CD4-positive, alpha-beta memory T cell (primary cell): ENCODE measurements at places on chromosomes 12 and 14. TPM values are rescaled to one million over a fixed set of nuclear protein-coding genes. Genes with fewer than 3 reads are reported as not detected.

DBX2 gene
- not detected for polyA plus RNA-seq

HOXC12 gene
- not detected for polyA plus RNA-seq

SUDS3 gene
- 14.4 TPM for polyA plus RNA-seq

ZDHHC22 gene
- not detected for polyA plus RNA-seq

CELA1 gene
- 3.7 TPM for polyA plus RNA-seq

KLHDC1 gene
- polyA plus RNA-seq = 2.0 TPM

GRCh38 chr14:87492561-87492960, 500.4 kb downstream of the GALC start:
- no peak for DNase-seq

DNA sequence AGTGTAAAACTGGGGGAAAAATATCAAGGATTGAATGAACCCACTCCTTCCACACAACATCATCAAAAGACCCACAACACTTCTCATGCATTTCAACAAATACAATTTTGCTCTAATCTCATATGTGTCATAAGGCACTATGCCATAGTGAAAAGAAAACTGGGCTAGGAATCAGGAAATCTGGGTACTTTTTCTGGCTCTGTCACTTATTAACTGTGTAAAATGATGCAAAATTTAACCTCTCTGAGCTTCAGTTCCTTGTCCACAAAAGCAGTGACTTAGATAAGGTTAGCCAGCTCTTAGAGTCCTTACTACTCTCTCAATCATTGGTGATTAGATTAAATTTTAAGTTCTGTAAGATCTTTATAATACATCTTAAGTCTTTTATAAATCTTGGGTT, 250.5 kb upstream of the SOX5 start:
- no peak for DNase-seq

- no peak for DNase-seq
Observed at GRCh38 chr14:69287098-69288010, 27.4 kb downstream of the GALNT16 start.

- no peak for DNase-seq
Observed at GRCh38 chr14:62468946-62469345, 576.3 kb downstream of the KCNH5 start.

GRCh38 chr12:7656121-7656520, 9.6 kb downstream of the APOBEC1 start:
- no peak for DNase-seq

GRCh38 chr12:6263931-6264330, 46.6 kb upstream of the PLEKHG6 start:
- DNase-seq = no peak

- no peak for DNase-seq
Observed at GRCh38 chr14:101355284-101355683, 206.0 kb upstream of the DIO3 start.

GRCh38 chr12:46571608-46572007, 199.0 kb upstream of the SLC38A2 start:
- no peak for DNase-seq

- DNase-seq = no peak
Observed at GRCh38 chr14:92607702-92608429, 94.3 kb downstream of the RIN3 start.

- DNase-seq = no peak
Observed at GRCh38 chr14:95897280-95897679, 20.6 kb downstream of the TUNAR start.

DNA sequence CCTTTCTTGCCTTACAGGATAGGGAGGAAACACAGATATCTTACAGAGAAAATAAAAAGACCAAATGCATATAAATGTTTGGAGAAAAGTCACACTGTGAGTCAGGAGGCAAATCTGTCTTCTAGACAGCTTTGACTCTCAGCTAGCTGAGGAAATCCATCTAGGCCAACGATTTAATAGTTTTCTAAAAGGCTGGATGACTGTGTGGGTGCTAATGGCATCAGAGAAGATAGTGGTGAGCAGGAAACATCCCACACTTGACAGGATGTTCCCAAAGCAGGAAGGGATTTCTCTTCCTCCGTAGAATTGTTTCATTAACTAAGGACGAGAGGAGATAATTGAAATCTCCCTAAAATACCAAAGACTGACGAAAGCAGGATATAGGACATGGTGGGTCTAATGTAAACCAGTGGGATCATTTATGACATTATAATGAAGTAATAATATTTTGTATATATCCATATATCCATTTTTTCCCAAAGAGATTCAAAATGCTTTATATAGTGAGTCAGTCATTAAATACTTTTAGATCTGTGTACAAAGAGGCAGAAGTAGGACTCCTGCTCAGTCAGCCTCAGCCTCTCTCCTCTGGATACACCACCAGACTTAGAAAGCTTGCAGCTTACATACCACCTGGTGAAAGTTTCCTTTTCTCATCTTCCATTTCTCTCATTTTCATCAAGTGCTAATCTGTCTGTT, 44.3 kb upstream of the PSMA6 start:
- no peak for DNase-seq

GRCh38 chr14:100241279-100241678, 2.3 kb downstream of the YY1 start:
- no peak for DNase-seq

GRCh38 chr12:38934686-38935085, 29.3 kb upstream of the CPNE8 start:
- no peak for DNase-seq

GRCh38 chr12:103696101-103696500, 109.0 kb downstream of the STAB2 start:
- no peak for DNase-seq

DNA sequence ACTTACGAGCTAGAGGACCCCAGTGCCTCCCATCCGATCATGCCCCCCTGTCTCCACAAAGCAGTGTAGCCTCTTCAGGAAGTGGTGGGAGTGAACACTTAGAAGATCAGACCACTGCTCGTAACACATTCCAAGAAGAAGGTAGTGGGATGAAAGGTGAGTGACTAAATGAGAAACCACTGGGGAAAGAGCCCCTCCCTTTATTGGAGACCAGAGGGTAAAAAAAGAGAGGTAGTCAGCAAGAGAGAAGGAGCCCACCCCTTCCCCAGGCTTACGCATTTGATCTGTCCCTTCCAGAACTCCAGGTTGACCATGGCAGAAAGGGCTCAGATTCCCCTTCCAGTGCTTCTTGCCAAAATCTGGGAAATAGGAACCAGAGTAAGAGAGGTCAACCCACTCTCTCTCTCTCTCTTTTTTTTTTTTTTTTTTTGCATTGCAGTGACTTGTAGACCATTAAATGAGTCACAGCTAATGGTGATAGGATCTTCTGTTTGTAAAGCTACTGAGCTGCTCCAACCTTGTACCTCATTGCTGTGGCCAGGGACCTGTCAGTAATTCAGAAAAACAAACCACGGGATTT, 165.4 kb downstream of the GCH1 start:
- DNase-seq = no peak

DNA sequence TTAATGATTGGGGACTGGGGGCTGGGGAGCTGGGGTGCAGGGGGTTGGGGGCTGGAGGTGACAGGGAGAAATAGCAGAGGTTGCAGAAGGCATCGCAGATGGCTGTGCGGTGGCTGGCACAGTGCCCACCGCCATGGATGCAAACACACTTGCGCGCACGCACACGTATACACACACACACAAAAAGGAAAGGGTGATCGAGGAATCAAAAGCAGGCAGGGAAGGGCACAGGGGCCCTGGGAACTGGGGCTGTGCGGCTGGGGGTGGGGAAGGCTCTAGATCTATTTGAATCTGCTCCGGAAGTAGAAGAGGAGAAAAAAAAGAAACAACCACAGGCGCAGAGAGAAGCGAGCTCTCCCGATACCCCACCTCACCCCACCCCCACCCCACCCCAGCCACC, 39.4 kb downstream of the ZFHX2 start:
- no peak for DNase-seq

DNA sequence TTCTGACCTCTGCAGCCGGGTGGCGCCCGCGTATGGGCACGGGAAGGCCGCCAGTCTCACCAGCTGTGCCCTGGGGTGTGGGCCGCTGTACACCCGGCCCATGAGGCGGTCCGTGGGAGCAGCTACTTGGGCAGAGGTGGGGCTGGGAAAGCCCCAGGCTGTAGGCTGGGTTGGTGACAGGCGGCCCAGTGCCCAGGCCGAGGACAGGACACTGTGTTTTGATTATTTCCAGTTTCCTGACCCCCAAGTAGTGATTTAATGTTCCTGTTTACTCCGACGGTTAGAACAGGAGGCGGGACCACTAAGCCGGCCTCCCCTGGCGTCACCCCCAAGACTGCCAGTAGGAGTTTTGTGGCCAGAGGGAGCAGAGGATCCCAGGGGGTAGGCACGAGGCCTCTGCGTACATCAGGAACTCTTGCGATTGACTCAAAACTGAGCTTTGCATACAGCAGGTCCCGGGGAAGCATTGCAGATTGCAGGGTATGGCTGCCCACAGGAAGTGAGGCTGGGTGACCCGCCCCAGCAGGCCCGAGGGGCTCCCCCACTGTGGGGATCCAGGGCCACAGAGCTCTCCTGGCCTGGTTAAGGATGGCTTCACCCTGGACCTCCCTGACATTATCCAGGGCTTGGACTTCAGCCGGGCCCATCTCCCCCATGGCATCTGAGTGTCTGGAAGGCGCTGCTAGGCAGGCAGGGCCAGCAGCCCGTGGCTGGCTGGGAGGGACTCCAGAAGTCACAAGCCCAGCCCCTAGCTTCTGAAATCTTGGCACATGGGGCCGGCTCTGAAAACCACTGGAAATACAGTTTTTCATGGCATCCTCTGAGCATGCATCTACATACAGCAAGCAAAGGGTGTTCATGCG, 42.5 kb upstream of the DIO3 start:
- DNase-seq = no peak

DNA sequence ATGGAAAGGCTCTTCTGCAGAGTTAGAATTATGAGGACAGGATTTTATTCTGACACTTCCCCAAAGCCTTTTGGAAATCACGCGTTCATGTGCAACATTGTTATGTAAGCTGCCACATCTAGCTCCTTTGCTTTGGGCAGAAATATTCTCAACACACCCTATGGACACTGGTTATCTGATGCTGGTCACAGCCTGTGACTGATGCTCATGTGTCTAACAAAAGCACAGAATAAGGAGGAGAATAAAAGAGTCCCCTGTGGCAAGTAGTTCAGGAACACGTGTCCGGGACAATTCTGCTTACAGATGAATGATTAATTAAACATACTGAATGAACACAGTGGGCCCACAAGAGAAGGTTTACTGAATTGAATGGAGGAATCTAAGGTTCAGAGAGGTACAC, 22.1 kb downstream of the FOXN3 start:
- no peak for DNase-seq

GRCh38 chr12:18454330-18454729, 193.0 kb downstream of the PIK3C2G start:
- no peak for DNase-seq
